ENCODE measurements at places on chromosomes 2 and 18. TPM values are rescaled to one million over a fixed set of nuclear protein-coding genes. Genes with fewer than 3 reads are reported as not detected.

Gene CFAP65
- total RNA-seq, result 1.3 TPM

Gene CHPF
- total RNA-seq, result 139 TPM

Gene AQP4
- 1.3 TPM for total RNA-seq

Gene ANKRD53
- not detected for total RNA-seq

Gene IL1RL1
- total RNA-seq, result not detected

Gene L3MBTL4
- total RNA-seq, result 2.4 TPM

Gene ARMC9
- total RNA-seq, result 13.6 TPM
